CD4-positive, alpha-beta T cell treated with Interleukin-15 for 1 hour (primary cell): ENCODE measurements at places on chromosomes 11 and 22.

DNA sequence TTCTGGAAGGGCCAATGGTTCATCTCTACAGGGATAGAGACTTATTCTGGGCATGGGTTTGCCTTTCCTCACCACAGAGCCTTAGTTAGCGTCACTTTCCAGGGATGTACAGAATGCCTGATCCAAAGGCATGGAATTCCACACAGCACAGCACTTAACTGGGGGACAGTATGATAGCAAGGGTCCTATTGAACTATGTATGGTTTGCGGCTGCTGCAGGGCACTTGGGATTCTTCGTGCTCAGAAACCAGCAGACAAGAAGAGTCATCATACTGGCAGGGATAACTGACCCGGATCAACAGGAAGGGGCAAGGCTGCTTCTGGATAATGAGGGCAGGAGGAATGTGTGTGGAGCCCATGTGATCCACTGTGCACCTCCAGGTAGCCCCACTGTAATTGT, 105.7 kb downstream of the SWAP70 start:
- DNase-seq = no peak

- DNase-seq = peak; percentile 90
Observed at GRCh38 chr22:25067851-25068421, 115.4 kb downstream of the KIAA1671 start.

- no peak for DNase-seq
Observed at GRCh38 chr22:45977003-45977411, at the start of gene WNT7B. Gene WNT7B (minus strand): TSS chr22:45977162. CDS start chr22:45976754, 408 bp downstream.

- DNase-seq = no peak
Observed at GRCh38 chr11:11756718-11757117, 85.1 kb upstream of the USP47 start.

GRCh38 chr11:11020219-11020726, 162.4 kb upstream of the ZBED5 start:
- DNase-seq = no peak

DNA sequence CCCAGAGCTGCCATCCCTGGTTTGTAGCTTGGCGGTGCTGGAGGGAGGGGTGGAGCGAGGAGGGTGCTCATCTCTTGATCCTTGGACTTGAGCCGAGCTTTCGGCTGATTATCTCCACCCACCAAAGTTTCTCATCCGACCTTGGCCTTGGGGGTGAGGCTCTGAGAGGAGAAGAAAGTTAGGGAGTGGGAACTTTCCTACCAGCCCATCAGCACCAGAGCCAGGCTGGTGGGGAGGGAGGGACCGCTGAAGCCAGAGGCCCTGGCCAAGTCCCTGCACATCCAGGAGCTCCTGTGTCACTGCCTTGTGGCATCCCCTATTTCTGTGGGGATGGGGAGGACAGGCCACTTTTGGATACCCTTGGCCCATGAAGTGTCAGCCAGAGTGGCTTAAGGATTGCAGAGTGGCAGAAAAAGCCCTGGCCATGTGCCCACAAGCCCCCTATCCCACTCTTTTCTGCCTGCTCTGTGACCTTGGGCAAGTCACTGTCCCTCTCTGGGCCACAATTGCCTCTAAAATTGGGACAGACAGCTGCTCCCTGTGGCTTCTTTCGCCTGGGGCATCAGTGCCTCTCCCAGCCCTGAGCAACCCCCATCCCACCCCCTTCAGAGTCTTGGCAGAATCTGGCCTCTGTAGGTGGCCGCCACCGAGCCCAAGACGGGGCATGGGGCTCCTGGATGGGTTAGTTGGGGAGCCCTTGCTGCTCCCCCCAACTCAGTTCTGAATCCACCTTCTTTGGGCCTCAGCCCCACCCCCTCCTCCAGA, 10.3 kb downstream of the KCTD17 start:
- DNase-seq = no peak

GRCh38 chr22:33848251-33848650, 72.0 kb downstream of the LARGE1 start:
- DNase-seq = no peak

DNA sequence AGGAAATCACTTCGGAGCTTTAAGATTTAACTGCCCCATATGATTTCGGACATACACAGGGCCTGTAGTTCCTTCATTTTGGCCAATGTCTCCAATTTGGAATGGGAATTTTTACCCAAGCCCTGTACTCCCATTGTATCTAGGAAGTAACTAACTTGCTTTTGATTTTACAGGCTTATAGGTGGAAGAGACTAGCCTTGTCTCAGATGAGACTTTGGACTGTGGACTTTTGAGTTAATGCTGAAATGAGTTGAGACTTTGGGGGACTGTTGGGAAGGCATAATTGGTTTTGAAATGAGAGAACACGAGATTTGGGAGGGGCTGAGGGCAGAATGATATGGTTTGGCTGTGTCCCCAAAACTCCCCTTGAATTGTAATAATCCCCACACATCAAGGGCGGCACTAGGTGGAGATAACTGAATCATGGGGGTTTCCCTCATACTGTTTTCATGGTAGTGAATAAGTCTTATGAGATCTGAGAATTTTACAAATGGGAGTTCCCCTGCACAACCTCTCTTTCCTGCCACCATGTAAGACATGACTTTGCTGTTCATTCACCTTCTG, 130.5 kb downstream of the LARGE1 start:
- DNase-seq = no peak

DNA sequence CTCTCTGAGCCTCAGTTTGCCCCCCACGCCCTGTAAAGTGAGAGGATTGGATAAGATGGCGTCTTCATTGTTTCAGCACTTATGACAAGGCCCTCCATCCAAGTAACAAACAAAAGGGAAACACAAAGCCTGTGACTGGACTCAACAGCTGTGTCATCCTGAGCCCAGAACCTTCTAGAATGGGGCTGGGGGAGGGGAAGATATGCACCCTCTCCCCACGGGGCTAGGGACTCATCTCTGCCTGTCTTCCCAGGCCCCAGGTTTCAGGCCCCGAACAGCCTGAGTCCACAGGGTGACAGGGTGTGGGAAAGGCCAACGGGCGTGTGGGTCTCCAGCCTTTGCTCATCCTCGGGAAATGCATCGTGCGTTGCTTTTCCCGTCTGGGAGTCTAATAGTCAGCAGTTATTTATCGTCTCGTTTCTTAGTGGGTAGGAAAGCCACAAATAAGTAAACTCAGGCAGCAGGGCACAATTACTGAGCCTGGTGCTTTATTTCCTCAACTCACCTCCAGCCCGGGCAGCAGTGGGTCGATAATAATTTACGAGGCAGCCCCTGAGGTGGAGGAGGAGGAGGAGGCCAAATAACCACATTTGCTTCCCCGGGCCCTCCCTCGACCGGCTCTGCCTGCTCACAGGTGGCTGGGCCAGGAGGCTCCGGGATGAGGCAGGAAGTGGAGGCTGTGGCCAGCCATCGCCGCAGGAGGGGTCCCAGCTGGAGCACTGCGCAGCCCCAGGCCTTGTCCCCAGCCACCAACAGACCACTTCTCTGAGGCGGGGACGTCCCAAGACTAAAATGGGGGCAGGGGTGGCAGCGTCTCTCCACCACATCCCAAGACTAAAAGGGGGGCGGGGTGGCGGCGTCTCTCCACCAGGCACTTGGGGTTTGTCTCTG, 54.4 kb downstream of the FLRT1 start:
- no peak for DNase-seq

- no peak for DNase-seq
Observed at GRCh38 chr11:93444617-93445073, 98.5 kb downstream of the SMCO4 start.

DNA sequence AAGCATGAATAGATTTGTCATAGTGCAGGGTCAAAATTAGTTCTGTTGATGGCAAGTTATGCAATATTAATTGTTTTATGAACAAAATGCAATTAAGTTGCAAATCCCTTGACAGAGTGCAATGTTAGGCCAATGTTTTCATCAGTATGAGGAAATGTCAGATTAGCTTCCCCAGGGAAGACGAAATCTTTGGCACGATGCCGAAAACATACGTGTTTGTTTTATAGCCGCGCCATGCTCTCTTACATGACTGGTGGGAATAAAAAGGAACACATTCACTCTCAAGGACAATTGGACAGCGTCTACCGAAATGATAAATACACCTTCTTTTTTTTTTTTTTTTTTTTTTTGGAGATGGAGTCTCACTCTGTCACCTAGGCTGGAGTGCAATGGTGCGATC, 27.0 kb downstream of the MFNG start:
- DNase-seq = no peak

DNA sequence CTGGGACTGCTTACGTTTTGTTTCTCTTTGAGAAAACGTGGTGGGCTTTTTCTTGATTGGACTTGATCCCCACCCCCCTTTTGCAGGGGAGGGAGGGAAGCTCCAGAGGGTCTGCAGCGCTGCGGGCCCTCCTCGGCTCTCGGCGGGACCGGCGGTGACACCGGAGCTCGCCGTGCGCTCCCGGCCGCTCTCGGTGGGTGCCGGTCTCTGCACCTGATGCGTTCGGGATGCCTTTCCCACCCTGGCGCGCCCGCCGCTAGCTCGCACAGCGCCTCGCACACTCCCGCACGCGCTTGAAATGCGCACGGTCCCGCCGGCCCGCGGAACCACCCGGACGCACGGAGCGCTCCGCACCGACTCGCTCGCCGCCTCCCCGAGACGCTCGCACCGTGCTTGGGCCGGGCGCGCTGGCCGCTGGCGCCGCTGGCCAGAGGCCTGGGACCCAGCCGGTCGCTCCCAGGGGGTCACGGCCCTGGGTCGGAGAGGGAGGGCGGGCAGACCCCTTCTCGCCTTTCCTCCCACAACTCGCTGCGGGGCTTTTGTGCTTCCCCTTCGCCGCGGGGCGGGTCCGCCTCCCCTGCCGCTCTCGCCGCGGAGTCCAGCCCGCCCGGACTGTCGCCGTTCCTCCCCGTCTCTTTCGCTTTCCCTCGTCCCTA, 1.0 kb downstream of the ZBTB16 start:
- DNase-seq = no peak

GRCh38 chr11:130692220-130692619, 224.1 kb downstream of the SNX19 start:
- DNase-seq = no peak

- peak; percentile 25 for DNase-seq
Observed at GRCh38 chr11:125886997-125887372, 483 bp upstream of the HYLS1 start.

GRCh38 chr11:131430473-131431208, 60.2 kb downstream of the NTM start:
- no peak for DNase-seq

DNA sequence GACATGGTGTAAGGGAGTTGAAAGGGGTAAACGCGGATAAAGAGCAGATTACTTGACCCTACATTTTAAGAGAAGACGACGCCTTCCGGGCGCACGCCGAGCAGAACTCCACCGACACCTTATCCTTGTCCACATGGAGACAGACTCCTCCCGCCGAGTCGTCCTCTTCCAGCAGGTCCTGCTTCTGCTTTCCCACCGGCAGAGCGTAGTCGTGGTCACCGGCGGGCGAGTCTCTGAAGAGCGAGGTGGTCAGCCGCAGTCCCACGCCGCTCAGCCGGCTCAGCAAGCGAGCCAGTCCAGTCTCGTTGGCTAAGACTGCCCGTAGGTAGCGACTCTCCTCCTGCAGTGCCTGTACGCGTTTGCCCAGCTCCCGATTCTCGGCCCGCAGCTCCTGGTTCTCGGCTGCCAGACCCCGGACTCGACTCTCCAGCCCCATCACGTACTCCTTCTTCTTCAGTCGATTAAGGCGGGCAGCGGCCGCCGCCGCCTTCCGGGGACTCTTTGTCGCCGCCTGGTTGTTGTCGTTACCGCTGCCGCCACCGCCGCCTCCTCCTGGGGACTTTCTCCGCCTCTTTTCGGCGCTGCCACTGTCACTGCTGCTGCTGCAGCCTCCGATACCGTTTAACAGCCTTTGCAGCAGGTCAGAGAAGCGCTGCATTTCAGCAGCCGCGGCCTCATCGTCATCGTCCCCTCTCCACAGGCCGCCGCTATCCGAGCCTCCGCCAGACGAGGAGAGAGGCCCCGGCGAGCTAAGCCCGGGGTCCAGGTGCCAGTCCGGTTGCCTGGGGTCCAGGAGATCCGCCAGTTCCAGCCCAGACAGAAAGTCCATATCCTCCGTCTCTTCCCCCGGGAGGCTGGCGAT, 945 bp downstream of the CREBZF start:
- peak; percentile 89 for DNase-seq

- DNase-seq = no peak
Observed at GRCh38 chr22:27437570-27437969, 364.0 kb downstream of the MN1 start.

DNA sequence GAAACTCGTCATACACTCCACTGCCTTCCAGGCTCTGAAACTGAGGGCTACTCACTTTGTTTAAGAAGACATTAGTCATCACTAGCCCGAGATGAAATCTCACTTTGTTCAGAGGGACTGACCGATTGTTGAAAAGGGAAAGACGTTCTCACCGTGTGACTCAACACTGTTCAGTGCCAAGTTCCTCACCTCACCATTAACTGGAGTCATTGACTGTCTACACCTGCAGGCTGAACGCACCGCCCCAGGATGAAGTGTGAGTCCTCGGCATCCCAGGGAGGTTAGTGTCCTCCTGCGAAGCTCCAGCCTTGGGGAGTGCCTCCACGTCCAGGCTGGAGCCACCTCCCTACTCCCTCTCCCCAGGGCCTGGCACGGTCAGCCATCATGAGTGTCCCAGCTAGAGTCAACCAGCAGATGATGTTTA, 30.4 kb downstream of the FADD start:
- DNase-seq = no peak

DNA sequence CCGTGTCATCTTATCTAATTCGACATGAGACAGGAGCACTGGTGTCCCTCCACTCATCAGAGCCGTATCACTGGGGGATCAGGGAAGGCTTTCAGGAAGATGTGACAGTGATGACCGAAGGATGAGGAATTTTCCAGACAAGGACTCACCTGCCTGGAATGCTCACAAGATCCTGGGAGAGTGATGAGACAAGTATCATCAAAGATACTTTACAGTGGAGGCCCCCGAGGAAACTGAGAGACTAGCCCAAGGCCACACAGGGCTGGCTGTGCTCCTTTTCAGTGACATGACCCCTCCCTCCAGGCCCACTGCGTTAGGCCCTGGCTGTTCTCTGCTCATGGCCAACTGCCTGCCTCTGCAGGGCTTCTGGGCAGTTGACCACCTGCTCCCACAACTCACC, 13.0 kb downstream of the CLPB start:
- no peak for DNase-seq

- DNase-seq = no peak
Observed at GRCh38 chr11:44990665-44991064, 40.0 kb upstream of the TP53I11 start.

DNA sequence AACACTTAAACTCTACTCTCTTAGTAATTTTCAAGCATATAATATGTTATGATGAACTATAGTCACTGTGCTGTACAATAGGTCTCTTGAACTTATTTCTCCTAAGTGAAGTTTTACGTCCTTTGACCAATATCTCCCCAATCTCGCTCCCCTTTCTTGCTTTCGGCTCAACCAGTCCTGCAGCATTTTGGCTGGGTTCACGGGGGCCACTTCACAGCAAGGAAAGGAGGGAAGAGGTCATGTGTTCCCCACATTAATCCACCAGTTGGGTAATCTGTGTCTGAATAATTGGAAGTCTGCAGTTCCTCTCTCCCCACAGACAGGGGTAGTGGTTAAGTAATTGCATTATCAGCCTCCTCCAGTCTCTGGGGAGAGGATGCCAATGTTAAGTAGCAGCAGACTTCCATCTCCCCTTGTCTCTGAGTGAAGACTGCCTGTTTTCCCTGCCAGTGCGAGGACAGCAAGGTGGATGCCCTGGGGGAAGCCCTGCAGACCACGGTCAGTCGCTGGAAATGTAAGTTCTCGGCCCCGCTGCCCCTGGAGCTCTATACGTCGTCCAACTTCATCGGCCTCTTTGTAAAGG, 59.2 kb upstream of the CRTAM start:
- no peak for DNase-seq

- DNase-seq = peak; percentile 36
Observed at GRCh38 chr11:13462311-13462900, 616 bp downstream of the BTBD10 start.

GRCh38 chr11:44813401-44813800, 86.6 kb downstream of the TSPAN18 start:
- DNase-seq = no peak
